ENCODE measurements at places on chromosomes 5 and 9.

- no peak for DNase-seq
Measured at GRCh38 chr9:124054582-124055227, 43.1 kb downstream of the LHX2 start.

GRCh38 chr5:96381526-96381925, 51.5 kb downstream of the PCSK1 start:
- DNase-seq, result no peak

GRCh38 chr5:82694711-82695285, 382.4 kb downstream of the TMEM167A start:
- no peak for DNase-seq

DNA sequence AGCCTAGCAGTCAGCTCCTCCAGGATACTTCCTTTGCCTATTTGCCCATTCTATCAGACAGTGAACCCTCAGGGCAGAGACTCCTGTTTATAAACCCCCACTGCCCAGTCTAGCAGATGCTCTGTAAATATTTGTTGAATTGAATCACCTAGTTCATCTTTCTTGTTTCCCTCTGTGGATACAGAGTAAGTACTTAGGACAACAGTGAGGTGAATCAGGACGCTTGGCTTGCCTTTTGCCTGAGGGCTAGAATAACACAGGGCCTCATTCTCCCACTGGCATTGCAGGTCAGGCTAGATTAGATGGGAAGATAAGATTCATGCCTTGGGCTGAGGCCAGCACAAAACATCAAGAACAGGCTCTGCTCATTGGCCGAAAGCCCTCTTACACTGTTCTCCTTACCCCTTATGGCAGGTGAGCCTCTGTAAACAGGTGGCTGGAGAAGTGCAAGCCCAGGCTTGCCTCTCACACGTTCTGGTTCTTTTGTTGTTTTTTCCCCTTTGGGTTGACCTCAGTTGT, 22.2 kb downstream of the TNFSF8 start:
- no peak for DNase-seq

DNA sequence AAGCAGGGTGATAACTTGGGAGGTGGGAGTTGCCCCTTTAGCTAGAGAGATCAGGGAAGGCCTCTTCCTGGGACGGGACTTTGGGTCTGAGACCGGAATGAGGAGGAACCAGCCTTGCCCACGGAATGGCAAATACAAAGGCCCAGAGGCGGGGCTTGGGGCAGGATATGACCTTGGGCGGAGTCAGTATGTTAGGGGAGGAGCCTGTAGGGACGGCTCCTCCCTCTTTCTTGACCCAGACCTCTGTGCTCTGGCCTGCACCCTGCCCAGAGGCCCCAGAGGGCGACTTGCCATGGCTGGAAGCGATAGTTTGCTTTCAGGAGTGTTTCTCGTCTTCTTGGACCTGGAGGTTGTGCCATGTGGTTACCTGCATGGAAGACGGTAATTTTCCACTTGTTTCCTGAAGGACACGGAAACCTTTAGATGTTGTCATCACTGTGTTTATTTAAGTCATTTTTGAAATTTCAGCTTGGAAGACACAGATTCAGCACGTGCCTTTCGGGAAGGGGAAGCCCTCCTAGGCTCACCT, 85.6 kb downstream of the DAB2IP start:
- DNase-seq, result no peak

- no peak for DNase-seq
Measured at GRCh38 chr5:147073098-147073497, 161.7 kb upstream of the STK32A start.

GRCh38 chr5:52674815-52675545, 112.7 kb upstream of the ITGA1 start:
- DNase-seq, result no peak

- no peak for DNase-seq
Measured at GRCh38 chr5:136427426-136427825, 62.1 kb upstream of the TRPC7 start.

DNA sequence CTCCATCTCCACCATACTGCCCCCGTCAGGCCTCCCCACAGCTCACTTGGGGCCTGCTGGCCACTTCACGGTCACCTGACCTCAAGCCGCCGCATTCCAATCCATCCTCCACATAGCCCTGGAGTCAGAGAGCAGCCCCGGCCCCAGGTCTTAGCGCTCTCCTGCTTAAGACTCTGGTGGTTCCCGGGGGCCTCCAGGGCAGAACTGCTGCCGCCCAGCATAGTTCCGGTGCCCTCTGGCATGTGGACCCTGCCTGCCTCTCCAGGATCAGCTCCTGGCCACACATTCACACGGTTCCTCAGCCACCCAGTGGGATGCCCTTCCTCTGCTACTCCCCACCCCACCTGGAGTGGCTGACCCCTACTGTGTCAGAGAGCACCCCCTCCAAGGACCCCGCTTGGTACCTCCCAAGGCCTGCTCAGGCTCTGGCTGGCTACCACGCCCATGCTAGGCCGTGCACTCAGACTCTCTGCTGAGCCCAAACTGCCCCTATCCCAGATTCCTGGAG, 8.7 kb downstream of the PHYKPL start:
- DNase-seq, result no peak

- no peak for DNase-seq
Measured at GRCh38 chr5:62680121-62680520, 101.5 kb downstream of the LRRC70 start.

- no peak for DNase-seq
Measured at GRCh38 chr5:84239494-84239893, 145.2 kb downstream of the EDIL3 start.

GRCh38 chr5:12016159-12016746, 112.0 kb upstream of the CTNND2 start:
- no peak for DNase-seq

DNA sequence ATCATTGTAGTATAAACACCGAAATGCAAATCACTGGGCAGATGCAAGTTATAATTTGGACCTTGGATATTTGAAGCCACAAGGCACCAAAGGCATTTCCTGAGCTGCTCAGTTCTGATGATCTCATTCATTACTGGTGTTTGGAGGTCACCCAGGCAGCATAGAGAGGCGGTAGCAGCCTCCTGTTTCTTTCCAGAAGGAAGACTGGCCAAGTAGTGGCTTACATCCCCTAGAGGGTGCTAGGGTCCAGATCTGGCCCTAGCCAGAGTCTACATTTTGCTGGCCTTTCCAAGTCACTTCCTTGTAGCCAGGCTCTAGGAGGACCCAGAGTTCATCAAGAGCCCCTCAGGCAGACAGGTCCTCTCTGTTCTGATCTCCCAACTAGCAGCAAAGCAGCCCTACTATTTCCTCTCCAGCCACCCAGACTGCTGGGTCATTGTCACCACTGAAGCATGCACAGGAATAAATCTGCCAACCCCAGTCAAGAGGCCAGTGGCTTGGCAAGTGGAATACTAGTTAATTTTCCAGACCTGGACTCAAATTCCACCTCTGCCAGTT, 33.4 kb upstream of the TTC1 start:
- no peak for DNase-seq

GRCh38 chr9:112530751-112531205, 44.2 kb downstream of the KIAA1958 start:
- DNase-seq, result no peak

- DNase-seq, result no peak
Measured at GRCh38 chr9:21367957-21368356, at the start of gene IFNA13. IFNA13 (minus strand) TSS chr9:21368057; CDS start chr9:21368010, 47 bp downstream.

DNA sequence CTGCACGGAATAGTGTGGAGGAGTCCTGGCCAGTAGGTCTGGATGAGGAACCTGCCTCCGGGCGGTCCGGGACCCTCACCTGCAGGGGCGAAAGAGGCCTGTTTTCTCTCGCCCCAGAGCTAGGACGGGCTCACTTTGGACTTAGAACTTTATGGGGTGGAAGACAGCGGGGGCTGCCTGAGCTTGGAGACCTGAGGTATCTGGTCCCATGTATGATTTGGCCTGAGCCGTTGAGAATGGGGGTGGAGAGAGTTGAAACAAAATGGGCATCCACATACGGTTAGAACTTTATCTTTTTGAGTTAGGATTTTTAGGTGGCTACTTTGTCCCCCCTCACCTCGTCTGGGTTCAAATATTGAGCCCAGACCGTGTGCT, 681 bp upstream of the ETF1 start:
- DNase-seq, result no peak

DNA sequence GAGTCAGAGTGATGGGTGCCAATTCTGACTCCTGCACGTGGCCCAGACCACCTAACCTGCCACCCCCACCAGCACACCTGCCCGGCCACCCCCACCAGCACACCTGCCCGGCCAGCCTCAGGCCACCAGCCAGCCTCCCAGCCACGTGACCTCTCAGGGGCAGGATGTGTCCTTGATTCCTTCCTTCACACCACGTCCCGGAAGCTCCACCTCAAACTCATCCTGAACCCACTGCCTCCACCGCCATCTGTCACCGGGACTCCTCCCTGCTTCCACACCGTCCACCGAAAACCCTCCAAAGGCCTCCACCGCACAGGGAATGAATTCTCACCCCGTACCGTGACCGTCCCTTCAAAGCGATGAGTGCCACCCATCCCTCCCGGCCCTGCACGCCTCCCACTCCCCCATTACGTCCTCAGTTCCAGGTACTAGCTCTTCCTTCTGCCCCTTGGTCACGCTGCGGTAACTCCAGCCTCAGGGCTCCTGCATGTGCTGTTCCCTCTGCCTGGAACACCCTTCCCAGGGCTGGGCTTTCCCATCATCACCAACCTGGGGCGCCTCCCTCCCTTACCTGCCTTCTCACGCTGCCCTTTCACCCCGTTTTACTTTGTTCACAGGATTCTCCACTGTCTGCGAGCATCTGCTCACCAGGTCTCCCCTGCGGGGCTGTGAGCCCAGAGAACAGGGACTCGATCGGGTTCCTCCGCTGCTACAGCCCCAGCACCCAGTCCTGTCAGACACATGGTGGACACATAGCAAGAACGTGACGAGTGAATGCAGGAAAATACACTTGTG, 82.9 kb downstream of the ADAMTS2 start:
- DNase-seq, result no peak

DNA sequence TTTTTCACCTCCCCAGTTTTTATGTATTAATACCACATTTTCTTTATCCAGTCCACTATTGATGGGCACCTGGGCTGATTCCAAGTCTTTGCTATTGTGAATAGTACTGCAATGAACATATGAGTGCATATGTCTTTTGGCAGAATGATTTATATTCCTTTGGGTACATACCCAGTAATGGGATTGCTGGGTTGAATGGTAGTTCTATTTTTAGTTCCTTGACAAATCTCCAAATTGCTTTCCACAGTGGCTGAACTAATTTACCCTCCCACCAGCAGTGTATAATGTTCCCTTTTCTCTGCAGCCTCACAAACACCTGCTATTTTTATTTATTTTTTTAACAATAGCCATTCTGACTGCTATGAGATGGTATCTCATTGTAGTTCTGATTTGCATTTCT, 340.2 kb downstream of the ADAMTS6 start:
- no peak for DNase-seq

GRCh38 chr5:165242646-165243045, 1737.2 kb downstream of the MAT2B start:
- DNase-seq, result no peak

GRCh38 chr5:181197326-181197951, 7.6 kb downstream of the TRIM7 start:
- no peak for DNase-seq

GRCh38 chr5:143342607-143343006, 60.9 kb downstream of the NR3C1 start:
- no peak for DNase-seq

GRCh38 chr5:156402387-156402921, 75.5 kb downstream of the SGCD start:
- DNase-seq, result peak; percentile 22

All from esophagus squamous epithelium (tissue), 5 donors.